ENCODE measurements at places on chromosomes 3 and 15. TPM values are rescaled to one million over a fixed set of nuclear protein-coding genes. Genes with fewer than 3 reads are reported as not detected.

- H3K27ac ChIP-seq = no peak overlapping the region
- H3K4me1 ChIP-seq = no peaks in the 10 kb centered on the region
- no peak for DNase-seq
- no peaks in the 10 kb centered on the region for H3K36me3 ChIP-seq
Measured at GRCh38 chr3:139602003-139602402, 62.5 kb upstream of the RBP1 start.

DNA sequence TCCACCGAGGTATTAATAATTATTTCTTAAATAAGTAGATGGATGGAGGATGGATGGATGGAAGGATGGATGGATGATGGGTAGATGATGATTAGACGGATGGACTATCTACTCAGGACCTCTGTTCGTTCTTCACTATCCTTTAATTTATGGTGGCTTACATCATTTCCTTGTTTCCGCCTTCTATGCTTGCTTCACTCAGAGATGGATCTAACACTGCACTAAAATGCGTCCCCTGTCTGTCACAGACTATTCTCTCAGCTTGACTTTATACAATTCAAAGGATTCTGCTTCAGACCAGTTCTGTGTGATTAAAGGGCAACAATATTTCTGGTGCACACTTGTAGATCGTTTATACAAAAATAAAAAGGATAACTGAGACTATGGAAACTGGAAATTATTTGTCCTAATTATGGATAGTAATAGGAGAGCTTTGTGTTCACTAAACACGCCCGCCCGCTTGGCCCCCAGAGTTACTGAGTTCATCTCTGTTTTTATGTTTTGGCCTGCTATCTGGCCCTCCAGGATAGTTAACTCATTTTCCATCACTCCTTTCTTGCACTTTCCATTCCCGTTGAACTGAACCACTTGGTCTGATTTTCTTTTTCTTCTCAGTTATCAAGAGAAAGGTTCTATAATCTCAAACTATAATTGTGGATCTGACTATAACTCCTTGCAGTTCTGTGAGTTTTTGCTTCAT, 41.4 kb upstream of the CA12 start:
- DNase-seq = no peak
- no peaks in the 10 kb centered on the region for H3K27me3 ChIP-seq
- H3K27ac ChIP-seq = no peak overlapping the region
- H3K36me3 ChIP-seq = no peaks in the 10 kb centered on the region

CCK gene
- not detected for total RNA-seq

DNA sequence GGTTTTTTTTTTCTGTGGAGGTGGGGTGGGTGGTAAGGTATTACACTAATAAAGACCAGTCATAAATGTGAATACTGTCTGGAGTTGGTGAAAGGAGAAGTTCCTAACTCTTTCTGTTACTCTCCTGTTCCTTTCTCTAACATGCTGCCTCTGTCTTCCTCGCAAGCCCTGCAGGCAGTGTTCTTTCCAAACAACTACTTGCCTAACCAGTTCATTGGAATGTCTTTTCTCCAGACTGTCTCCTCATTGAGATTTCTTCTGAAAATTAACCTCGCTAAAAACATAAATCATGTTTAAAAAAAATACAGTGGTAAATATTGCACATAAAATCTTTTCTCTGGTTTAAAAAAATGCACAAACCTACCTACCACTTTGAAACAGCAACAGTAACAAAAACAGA, 135.2 kb downstream of the TP63 start:
- H3K4me3 ChIP-seq = no peak overlapping the region
- no peaks in the 10 kb centered on the region for H3K4me1 ChIP-seq
- no peaks in the 10 kb centered on the region for H3K36me3 ChIP-seq
- H3K27me3 ChIP-seq = no peaks in the 10 kb centered on the region
- no peak overlapping the region for H3K27ac ChIP-seq

GRCh38 chr3:17911986-17912760, 169.7 kb upstream of the TBC1D5 start:
- H3K27me3 ChIP-seq = peaks cover 4% of the 10 kb centered on the region
- H3K36me3 ChIP-seq = no peaks in the 10 kb centered on the region
- no peaks in the 10 kb centered on the region for H3K4me1 ChIP-seq
- DNase-seq = no peak

DNA sequence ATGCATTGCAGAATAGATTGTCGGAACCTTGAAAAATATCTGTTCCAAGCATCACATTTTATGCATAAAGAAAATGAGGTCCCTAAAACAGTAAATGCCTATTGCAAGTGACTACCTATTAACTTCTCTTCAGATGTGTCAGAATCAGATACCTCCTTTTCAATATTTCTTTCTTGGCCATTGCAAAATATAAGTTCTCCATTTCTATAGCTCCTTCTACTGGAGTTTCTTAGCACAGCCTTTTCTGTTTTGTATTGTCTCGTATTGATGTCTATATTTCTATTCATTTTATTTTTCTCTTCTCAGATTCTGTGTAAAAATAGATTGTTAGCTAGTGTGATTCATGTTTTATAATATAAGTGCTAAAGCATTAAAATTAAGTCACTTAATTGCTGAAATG, 63.4 kb downstream of the PPARG start:
- no peaks in the 10 kb centered on the region for H3K4me1 ChIP-seq
- no peaks in the 10 kb centered on the region for H3K27me3 ChIP-seq
- H3K27ac ChIP-seq = no peak overlapping the region
- H3K36me3 ChIP-seq = no peaks in the 10 kb centered on the region
- no peak overlapping the region for H3K4me3 ChIP-seq

GRCh38 chr3:46705751-46706552, 4.8 kb downstream of the TMIE start:
- no peaks in the 10 kb centered on the region for H3K36me3 ChIP-seq
- no peak overlapping the region for H3K27ac ChIP-seq
- H3K4me1 ChIP-seq = peaks cover 8% of the 10 kb centered on the region
- DNase-seq = peak; percentile 40

KLHL40 gene
- total RNA-seq = not detected

PRTG gene
- 13.6 TPM for total RNA-seq

DNA sequence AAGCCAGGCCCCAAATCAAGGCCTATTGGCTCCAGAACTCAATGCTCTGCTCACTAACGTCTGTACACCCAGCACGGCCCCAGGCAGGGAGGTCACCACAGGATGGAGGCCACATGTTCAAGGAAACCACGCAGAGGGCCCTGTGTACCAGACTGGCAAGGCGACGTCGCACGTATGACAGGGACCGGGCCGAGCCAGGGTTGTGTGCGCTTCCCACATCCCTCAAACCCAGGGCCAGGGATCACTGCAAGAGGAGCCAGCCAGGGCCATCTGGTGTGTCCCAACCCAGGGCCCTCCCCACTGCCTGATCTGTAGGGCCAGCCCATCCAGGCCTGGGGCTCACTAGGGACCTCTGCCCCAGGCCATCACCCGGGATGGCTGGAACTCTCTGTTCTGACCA, 62.0 kb downstream of the ZNF445 start:
- no peak overlapping the region for H3K4me3 ChIP-seq
- DNase-seq = no peak
- H3K27ac ChIP-seq = no peak overlapping the region
- H3K4me1 ChIP-seq = no peaks in the 10 kb centered on the region
- no peaks in the 10 kb centered on the region for H3K36me3 ChIP-seq
- no peaks in the 10 kb centered on the region for H3K27me3 ChIP-seq

GRCh38 chr15:64895285-64896065, 16.2 kb upstream of the ANKDD1A start:
- peaks cover 20% of the 10 kb centered on the region for H3K4me1 ChIP-seq
- DNase-seq = no peak
- no peaks in the 10 kb centered on the region for H3K36me3 ChIP-seq
- no peaks in the 10 kb centered on the region for H3K27me3 ChIP-seq
- no peak overlapping the region for H3K4me3 ChIP-seq

SERINC4 gene
- total RNA-seq = not detected

DNA sequence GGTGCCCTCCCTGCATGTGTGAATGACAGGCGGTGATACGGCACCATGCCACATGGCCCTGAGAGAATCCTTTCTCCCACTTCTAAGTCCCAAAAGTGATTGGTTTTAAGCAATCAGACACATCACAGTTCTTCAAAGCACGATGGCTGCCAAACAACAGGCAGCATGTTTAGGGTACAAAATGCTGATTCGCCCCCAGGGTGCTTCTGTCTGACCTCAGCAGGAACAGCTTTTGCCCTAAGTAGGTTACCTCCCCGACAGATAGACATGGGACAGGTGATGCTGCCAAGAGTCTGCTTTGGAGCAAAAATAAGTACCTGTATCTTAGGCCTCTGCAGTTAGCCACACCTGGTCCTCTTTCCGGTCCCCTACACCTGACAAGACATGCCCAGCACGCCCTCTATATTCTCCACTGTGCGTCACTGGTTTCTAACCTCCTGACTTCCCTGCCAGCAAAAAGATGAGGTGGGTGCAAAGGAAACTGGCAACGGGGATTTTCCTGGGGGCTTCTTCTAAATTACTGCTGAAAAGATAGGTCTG, 549.8 kb downstream of the FOXP1 start:
- no peak overlapping the region for H3K4me3 ChIP-seq
- peaks cover 13% of the 10 kb centered on the region for H3K4me1 ChIP-seq
- no peak overlapping the region for H3K27ac ChIP-seq
- no peaks in the 10 kb centered on the region for H3K27me3 ChIP-seq

All from astrocyte (in vitro differentiated cells and primary cell).